ENCODE measurements at places on chromosomes 4 and X.

- DNase-seq, result no peak
These were observed 582.9 kb downstream of the ADGRL3 start for GRCh38 chr4:61783050-61783449.

DNA sequence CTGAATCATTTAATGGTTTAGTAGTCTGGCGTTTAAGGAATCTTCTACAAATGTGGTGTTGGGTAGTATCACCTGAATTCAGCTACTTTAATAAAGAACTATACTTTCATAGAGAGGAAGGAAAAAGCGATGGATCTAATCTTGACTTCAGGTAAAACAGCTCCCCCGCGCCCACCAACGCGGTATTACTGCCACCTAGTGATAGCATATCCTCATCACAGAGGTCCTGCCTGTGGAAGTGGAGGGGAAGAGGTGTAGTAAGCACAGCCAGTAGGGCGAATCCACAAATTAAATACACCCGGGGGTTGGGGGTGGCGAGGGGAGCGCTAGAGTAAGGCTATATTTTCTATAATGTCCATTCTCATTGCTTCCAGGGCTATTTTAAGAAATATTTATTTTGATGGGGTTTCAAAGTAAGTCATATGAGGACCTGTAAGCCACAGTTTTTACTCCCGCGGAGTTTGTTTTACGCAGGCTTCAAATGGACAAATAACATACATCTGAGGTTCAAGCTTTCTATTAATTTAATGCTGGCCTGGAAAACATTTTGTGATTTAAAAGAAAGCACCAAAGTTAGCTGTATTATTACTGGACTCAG lies 8.3 kb upstream of the DAPP1 start:
- DNase-seq, result no peak

GRCh38 chrX:143683486-143683885 lies 37.1 kb downstream of the SPANXN2 start:
- no peak for DNase-seq

GRCh38 chr4:22072726-22073125 lies 124.2 kb upstream of the KCNIP4 start:
- no peak for DNase-seq

DNA sequence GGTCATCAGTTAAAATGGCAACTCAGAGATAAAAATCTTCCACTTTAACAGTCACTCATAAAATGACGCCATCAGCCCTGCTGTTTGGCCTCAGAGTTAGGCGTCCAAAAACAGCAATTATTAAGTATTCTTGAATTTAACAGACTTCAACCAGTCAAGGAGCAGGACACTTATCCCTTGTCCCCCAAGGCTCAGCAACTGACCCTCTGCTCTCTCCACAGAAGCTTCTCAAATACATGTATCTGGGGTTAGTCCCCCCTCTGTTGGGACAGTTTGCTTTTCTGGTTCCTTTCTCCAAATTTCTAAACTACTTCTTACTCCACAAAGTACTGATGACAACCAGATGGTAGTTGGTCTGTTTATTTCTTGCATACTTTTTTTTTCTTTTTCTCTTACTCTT lies 54.4 kb downstream of the SOD3 start:
- no peak for DNase-seq

GRCh38 chrX:32520789-32521188 lies 690.6 kb downstream of the DMD start:
- DNase-seq, result no peak

DNA sequence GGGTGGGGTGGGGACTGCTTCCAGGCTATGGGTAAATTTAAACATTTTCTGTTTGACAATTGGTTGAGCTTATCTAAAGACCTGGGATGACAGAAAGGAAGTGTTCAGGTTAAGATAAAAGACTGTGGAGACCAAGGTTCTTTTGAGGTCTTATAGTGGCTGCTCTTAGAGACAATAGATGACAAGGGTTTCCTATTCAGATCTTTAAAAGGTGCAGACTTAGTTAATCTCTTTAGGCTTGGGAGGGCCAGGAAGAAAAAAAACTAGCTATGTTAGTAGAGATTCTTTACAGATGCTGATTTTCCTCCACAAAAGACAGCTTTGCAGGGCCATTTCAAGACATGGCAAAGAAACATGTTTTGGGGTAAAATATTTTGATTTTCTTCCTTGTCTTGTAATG lies 972.5 kb downstream of the CCSER1 start:
- no peak for DNase-seq
